ENCODE measurements at places on chromosomes 2 and 18.

DNA sequence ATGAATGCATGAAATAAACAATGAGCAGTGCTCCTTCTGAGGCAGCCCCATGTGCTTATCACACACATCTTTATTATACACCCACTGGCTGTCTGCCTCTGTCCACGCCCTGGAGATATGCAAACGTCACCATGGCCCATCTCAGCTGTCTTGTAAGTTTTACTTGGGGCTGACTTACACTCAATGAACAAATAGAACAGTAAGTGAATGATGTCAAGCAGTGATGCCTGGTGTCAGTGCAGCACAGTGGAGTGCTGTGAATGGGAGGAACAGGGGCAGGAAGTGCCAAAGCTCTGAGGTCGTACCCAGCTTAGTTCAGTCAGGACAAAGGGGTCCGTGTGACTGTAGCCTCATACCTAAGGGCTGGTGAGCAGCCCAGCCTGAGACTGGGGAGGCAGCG lies 659.5 kb upstream of the HS6ST1 start:
- DNase-seq = no peak

DNA sequence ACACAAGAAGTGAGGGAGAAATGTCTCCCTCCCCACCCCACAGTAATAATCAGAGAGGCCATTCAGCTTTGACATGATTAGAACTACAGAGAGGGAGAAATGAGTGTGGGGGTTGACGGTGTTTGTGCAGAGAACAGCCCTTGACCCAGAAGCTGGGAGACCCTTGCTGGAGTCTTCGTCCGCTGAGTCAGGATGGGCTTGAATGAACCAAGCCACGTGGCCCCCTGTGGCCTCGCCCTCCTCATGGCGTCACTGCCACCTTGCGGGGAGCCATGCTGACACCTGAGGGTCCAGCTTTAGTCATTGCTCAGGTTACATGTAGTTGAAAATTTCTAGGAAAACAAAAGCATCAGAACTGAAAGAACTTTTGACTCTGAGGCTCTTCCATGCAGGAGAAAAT lies 101.2 kb downstream of the DGKD start:
- no peak for DNase-seq

DNA sequence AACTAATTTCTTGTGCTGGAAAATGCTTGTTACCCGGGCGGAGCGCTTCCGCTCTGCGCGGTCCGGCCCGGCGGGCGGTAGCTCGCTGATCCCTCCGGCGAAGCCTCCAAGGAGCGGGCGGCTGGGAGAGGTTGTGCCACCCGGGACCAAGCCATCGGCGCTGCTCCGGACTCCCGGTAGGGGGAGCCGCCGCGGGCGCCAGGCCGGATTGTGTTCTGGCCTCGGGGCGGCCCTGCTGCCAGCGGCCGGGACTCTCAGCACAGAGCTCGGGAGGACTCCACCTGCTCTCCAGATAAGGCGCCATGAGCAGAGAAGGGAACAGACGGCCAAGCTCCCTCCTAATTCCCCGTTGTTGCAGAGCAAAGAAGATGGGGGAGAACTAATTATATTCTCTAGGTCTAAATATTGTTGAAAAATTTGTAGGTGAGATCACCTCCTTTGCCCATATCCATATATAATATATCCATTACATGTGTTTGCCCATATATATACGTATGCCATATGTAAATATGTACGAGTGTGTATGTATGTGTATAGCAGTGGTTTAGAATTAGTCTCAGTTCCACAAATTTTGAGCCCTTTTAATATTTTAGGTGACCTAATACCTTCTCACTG lies 13.8 kb upstream of the SATB2 start:
- DNase-seq = no peak

GRCh38 chr18:22169889-22170420 lies 566 bp downstream of the GATA6 start:
- no peak for DNase-seq

DNA sequence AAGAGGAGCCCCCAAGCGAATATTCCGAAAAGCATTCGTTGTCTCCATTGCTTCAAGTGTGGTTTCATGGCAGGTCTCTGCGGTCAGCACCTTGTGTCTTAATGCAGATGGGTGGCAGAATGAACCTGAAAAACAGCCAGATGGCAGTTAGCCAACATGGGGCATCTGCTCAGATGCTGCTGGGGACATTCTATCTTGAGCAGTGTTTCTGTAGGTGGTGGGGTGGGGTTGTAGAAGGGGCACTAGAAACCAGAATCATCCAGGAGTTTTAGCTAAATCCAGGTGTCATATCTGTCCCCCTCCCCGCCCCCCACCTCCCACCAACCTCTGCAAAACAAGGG lies 42.1 kb downstream of the ST6GAL2 start:
- no peak for DNase-seq

DNA sequence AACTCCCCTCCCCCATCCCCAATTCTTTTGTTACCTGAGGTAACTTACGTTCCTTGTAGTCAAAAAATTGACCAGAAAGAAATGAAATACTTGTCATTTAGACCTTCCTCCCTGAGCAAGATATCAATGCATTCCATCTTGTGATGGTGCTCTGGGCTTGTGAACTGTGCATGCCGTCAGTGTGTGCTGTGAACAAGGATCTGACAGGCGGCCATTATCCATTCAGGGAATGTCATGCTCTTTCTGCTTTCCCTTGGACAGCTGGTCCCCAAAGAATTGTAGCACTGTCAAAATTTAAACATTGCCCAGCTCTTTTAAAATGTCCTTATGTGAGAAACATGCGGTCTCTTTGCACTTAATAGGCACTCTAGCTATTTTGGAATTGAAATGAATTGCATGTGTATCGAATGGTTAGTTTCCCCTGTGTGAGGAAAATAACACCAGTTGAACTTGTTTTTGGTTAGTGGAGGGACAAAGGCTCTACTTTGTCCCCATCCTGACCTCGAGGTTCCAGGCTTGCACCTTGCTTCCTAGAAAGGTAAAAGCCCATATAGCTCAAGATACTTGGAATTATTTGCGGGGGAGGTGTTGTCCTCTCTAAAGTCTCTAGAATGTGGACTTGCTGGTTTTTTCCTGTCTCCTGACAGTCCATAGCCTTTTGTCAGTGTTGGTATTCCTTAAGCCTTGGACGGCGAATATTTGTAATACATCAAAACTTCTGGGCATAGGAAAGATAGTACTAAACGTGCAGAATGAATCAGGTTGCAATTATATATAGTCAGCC lies 350.9 kb downstream of the NUP35 start:
- no peak for DNase-seq

DNA sequence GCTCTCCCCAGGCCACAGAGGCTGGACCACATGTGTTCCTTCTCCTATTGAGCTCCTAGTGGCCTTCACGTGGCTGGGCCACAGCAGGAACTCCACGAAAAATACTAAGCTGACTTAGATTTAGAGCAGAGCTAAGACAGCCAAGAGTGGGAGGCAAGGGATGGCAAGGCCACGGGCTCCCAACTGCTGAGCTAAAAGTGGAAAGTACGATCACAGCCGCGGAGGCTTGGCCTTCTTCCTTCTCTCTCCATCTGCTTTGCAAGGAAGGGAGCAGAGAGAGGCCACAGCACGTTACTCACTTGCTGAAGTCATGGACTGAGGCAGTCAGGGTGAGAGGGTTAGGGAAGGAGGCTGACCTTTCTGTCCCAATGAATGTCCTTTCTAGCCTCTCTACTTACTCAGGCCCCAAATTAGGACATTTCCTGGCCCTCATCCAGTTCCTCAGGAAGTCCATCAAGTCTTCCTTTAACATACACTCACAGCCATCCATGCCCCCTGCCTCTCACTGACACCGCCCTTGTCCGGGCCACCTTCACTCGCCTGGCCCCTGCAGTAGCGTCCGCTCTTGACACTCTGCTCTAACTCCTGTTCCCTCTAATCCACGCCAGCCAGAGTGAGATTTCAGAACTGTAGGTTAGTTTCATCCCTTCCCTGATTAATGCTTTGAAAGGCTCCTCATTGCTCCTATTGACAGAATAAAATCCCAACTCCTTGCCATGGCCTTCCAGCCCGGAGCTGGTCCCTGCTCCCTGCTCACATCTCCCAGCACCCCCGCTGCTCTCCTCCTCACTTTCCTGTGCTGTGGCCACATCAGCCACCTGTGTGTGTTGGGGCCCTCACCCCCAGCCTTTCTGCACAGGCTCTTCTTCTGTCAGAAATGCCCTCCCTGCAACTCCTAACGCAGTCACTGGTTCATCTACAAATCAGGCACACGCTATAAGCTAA lies 204.2 kb downstream of the CYP26B1 start:
- no peak for DNase-seq

DNA sequence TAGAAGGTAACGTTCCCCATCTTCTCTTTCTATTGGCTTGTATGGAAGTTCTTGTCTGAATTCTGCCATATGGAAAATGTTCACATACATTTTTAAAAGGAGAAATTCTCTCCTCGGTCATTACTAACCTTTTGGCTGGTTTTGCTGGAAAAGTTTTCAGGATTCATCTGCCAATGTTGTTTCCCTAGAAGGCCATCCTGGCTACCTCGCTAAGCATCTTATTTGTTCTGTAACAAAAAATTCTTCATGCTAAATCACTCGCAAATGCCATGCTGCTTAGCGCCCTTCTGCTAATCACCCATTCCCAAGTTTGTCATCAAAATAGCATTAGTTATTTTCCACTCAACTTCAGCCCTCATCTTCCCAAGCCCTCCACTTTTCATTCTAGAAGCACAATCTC lies 262.0 kb downstream of the SLC8A1 start:
- DNase-seq = no peak

GRCh38 chr2:205965707-205966106 lies 120.3 kb downstream of the INO80D start:
- no peak for DNase-seq

GRCh38 chr2:194867328-194867727 lies 789.7 kb upstream of the SLC39A10 start:
- DNase-seq = no peak

DNA sequence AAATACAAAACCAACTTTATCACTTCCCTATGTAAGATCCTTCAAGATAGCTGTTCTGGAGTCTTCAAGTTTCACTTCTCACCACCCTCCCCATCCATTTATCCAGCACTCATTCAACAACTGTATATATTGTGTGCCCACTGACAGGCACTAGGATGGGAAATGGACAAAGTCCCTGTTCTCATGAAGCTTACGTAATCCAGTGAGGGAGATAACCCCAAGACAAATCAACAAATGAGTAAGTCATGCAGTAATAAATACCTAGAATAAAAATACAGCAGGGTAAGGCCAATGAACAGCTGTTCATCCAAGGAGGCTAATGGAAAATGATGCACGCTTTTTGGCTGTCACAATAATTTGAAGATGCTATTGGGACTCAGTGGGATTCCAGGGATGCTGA lies 133.8 kb downstream of the MEMO1 start:
- DNase-seq = no peak

DNA sequence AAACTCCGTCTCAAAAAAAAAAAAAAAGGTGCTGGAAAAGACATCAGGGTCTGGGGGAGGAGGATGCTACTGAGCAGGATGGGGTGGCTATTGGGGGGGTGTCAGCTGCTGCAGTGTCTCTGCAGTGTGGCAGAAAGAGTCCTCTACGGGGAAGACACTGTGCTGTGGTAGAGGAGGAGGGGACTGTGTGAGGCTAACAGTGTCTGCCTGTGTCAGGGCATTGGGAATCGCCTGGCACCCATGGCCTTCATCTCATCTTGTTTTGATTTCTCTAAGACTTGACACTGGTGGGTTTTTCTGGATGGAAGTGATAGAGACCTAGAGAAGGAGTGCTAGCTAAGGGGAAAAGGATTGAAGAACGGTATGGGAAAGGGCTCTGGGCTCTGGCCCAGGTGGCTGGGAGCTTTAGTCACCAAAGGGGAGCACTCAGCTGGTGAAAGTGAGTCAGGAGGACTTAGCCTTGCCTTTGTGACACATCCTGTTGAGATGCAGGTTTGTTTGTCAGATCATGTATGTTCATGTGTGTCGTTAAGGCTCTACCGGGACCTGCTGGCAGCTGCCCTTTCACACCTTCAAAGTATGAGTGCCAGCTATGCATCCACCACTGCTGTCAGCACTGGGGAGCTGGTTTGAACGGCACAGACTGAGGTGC lies 58.0 kb downstream of the FARP2 start:
- DNase-seq = no peak

DNA sequence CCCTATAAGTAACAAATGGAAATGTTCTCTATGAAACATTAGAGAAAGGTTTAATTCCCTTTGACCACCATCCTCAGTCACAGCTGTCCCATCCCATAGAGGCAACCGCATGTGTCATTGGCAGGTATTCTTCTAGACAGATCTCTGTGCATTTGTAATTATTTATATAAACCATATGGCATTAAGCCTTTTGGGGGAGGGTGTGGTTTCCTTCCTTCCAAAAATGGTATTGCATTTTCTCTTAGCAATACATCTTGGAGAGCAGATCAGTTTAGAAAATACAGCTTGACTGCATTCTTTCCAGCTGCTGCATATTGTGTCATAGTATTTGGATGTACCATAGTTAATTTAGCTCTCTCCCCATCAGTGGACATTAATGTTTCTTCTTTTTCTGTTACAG lies 57.7 kb downstream of the LCLAT1 start:
- DNase-seq = no peak

DNA sequence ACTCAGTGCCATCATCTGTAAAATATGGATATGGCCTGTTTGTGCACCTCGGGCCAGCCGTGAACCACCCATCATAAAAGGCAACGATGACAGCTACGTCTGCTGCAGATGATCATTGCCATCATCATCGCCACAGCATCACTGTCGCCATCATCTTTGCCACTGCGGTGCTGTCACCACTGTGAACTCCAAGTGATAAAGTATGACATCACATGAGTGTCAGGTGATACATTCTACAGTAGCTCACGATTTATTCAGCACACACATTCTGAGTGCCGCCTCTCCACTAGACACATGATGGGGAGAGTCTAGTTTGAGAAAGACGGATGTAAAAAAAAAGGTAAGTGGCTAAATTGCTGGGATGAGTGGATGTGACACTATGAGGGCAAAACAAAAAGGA lies 755.4 kb upstream of the RAB6C start:
- DNase-seq = no peak
